Naive thymus-derived CD4-positive, alpha-beta T cell (primary cell): ENCODE measurements at places on chromosomes 1 and 21. TPM values are rescaled to one million over a fixed set of nuclear protein-coding genes. Genes with fewer than 3 reads are reported as not detected.

ZNHIT6 gene
- 13.8 TPM for total RNA-seq

HRNR gene
- not detected in 2 replicates for total RNA-seq

SPRR4 gene
- total RNA-seq, result not detected

GPR52 gene
- total RNA-seq, result 3.4 TPM

CNST gene
- 30.5 and 32.0 TPM in 2 replicates for total RNA-seq

SMCP gene
- total RNA-seq, result not detected

B4GALT2 gene
- total RNA-seq, result 0.49 TPM

DNA sequence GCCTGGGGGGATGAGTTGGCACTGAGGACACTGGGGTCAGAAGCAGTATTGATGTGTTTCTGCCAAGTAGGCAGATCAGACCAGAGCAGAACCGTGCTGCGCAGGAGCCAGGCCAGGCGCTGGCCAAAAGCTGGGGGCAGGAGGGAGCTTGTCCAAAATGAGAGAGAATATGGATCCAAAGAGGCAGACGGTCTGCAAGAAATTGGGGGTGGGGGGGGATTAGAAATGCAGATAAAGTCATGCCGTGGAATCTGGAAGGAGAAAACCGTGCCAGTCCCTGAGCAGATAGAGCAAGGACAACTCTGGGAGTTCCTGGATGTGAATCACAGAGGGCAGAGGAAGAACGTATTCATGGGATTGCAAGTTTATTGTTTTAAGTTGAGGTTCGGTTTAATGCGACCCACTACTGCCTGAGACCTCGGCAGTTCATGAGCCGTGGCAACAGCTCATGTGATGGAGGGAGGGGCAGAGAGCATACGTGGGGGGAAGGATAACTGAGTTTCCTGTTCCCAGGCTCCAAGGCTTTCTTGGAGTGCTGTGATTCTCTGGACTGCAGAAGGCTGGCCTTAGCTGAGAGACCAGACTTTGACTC, 224.0 kb downstream of the FGGY start:
- no peak for DNase-seq

DNA sequence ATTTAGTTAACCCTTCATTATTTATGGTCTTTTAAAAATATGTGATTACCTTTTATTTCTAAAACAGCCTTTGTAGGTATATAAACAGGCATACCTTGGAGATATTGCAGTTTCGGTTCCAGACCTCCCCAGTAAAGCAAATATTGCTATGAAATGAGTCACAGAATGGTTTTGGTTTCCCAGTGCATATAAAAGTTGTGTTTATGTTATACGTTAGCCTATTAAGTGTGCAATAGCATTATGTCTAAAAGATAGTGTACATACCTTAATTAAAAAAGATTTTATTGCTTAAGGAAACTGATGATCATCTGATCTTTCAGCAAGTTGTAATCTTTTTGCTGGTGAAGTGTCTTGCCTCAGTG, 44.1 kb downstream of the XCL2 start:
- no peak for DNase-seq

DNA sequence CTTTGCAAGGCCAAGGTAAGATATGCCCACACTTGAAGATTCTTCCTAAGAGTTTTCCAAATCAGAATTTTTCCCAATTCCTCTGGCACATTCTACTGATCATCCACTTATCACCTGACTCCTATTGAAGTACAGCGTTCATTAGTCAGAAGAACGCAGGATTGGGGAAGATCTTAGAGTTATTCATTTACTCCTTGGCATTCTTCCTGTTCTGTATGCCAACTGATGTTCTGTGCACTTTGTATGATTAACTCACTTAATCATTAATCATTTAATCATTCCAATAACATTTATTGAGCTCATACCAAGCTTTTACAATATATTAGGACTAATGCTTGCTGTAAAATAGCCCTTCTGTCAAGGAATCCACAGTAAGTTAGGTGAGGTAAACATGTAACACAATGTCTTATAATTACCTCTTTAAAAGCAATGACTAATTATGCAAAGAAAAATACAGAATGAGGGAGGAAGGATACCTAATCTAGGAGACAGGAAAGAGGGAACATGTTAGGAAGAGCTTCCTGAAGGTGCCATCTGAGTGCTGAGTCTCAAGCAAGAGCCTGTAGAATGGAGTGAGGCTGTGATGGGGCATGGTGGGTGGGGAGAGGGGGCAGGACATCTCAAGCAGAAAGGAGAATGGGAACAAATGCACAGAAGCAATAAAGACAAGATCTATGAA, 71.1 kb upstream of the DPT start:
- DNase-seq, result no peak

DNA sequence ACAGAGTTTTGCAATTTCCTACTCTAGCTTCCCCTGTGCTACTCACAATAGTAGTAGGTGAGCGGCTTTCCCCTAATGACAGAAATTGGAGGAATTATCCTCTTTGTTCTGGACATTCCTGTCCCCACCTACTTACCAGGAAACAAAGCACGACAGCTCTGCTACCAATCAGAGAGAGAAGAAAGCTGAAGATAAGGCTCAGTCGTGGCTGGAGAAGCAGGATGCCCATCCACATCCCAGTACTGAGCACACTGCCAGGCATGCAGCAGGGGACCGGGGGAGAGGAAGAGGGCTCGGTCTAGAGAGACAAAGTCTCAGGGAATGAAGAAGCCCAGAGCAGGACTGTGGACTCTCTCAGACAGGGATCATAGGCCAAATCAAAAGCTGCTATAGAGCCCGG, 134.1 kb upstream of the KRTAP19-8 start:
- no peak for DNase-seq

DNA sequence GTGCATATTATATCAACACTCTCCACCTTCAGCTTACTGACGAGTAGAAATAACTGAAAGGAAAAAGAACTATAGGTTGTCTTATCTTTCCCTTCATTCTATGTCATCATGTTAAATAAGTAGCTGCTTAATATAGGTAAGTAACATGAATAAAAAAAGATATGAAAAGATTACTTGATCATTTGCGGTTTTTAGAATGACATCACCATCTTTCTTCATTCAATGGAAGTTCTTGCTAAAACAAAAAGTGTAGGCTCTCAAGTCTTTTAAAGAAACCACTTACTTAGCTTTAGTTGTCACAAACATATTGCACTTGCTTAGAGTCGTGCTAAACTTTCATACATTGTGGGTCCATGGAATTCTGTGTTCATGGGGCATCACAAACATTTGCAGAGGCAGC, 331.1 kb upstream of the DEPDC1 start:
- DNase-seq, result no peak

DNA sequence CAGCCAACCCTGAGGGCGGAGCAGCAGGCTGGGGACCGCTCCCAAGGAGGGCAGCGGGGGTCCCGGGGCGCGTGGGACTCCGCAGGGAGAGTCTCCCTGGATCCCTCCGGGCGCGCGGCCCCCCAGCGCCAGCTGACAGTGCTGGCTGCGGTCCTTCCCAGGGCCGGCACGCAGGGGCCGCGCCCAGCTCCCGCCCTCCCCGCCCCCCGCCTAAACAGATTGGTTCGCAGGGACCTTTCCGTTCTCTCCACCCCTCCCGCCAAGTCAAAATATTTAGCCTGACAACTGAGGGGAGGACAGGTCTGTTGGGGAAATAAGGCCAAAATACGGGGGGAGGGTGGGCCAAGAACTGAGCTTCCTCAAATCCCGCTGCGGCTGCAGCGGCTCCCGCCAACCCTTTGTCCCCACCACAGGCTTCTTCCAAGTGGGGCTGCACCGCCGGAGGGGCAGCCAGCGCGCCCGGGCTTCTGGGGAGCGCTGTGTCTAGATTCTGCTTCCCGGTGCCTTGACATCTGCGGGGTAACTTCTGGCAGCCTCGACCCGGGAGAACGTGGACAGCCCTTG, at the start of gene INSRR:
INSRR (minus strand) TSS at position 159 of the 564 bp plus-strand sequence. CDS start 496 bp downstream, outside the sequence.
- no peak for DNase-seq

DNA sequence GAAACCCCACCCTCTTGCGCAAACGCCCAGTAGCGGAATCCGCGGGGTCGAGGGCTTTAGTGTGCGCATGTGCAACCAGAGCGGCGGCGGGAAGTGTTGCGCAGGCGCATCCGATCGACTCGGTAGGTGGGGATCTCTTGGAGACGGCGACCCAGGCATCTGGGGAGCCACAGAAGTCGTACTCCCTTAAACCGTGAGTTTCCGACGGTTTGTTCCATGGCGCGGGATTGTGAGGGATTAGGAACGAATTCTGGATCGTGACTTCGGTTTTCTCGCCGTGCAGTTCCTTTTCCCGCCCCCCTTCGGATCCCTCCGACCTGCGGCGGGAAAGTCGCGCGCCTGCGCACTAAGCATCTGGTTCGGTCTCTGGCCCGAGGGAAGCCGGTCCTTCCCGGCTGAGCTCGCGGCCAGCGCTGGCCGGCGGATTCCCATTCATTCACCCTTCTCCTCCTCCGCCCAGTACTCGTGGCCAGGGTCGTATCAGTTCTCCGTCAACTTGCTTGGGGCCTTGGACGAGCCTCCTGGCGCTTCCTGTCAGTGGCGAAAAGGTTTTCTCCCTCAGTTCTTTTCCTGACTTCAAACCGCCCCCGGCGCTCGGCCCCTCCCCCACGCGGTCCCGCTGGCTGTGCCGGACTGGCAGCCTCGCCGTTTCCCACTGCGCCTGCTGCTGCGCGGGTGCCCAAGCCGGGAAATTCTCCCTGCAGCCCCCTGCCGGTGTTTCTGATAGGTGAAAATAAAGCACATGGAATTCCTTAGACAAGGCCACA, at the start of gene CDC7:
CDC7 (plus strand) TSS at position 96 of the 767 bp plus-strand sequence. CDS start 866 bp downstream, outside the sequence.
- DNase-seq, result peak; percentile 80

DNA sequence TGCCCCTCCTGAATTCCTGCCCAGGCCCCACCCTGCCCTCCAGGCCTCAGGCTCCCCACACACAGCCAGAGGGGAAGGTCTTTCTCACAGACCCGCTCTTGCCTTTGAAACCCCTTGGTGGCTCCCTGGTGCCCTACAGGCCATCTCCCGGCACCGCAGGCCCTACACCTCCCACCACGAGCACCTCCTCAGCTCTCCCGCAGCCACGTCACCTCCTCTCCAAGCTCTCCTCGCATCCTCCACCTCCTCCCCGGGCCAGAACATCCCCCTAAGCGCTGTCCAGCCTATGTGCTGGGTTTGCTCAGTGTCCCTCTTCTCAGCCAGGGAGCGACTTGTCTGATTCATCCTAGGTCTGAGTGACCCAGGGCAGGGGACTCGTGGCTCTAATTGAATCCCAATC, 66.4 kb downstream of the DMRTB1 start:
- DNase-seq, result no peak

DNA sequence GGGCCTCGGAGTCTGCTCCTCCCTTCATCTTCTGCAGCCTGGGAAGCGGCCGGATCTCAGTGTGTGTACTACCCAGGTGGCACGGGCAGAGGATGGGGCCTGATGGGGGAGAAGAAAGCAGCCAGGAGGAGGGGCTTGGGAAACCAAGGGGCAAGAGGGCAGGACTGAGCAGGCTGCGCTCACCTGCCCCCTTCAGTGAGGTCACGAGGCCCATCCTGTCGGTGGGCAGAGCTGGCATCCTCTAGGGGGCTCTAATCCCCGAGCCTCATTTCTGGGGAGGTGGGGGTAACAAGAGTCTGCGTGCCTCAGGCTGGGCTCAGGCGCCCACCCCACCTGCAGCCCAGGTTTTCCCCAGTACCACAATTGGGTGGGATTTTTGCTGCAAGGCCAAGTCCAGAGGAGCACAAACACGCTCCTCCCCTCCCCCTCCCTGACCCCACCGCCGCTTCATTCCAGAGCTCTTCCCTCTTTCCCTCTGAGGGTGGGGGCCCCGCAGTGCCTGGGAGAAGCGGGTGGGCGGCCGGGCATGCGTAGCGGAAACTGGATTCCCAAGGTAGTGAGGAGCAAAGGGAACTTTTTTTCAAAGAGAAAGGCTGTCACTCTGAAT, 1.8 kb upstream of the WNT3A start:
- DNase-seq, result no peak

GRCh38 chr1:85629532-85629920, 49.0 kb downstream of the CCN1 start:
- no peak for DNase-seq

- no peak for DNase-seq
Measured at GRCh38 chr1:23208527-23208926, 8.8 kb downstream of the HTR1D start.

GRCh38 chr1:48233666-48234485, 11.4 kb downstream of the SLC5A9 start:
- DNase-seq, result no peak

GRCh38 chr1:86416343-86416742, 7.6 kb upstream of the CLCA2 start:
- DNase-seq, result no peak

DNA sequence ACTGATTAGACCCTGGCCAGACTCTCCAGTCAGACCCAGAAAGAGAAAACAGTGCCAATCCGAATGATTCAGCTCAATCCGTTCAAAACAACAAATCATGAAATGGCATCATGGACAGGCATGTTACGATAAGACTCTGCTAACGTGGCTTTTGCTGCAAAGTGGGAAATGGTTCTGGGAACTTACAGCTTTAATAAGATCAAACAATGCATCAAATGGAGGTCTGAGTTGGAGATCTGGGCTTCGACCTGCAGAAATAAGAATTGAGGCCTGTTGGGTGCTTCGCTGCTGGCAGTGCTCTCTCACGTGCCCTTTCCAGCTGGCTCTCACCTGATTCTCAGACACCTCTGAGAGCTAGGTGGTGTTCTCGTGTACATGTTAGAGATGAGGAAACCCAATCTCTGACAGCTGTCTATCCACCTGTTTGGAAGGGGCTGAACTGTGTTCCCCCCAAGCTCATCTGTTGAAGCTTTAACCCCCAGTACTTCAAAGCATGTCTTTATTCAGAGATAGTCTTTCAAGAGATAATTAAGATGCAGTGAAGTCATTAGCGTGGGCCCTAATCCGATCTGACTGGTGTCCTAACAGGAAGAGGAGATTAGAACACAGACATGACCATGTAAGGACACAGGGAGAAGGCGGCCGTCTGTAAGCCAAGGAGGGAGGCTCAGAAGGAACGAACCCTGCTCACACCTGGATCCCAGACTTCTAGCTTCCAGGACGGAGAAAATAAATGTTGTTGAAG, 45.5 kb upstream of the ETS2 start:
- DNase-seq, result no peak

GRCh38 chr1:167491586-167492461, 26.5 kb downstream of the CD247 start:
- no peak for DNase-seq

DNA sequence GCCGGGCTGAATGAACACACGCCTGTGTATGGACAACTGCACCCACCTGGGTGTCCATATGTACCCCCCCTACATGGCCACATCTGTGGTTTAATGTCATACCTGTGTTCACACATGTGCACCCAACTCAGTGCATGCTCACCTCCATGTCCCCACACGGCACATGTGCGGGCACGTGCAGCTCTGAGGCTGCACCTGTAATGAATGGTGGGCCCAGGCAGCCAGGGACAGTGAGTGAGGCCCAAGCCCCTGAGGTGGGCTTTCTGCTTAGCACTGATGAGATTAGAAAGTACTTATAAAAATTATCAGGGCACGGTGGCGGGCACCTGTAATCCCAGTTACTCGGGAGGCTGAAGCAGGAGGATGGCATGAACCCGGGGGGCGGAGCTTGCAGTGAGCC, 42.5 kb upstream of the CSF3R start:
- no peak for DNase-seq

- DNase-seq, result peak; percentile 20
Measured at GRCh38 chr1:78045926-78046778, at the start of gene GIPC2. GIPC2 (plus strand) TSS chr1:78045966; CDS start chr1:78046095, 129 bp downstream.

GRCh38 chr1:12811409-12811784, 19.8 kb downstream of the PRAMEF11 start:
- DNase-seq, result no peak

GRCh38 chr1:116880917-116881316, 28.8 kb upstream of the PTGFRN start:
- no peak for DNase-seq

GRCh38 chr1:94275083-94275482, 37.7 kb upstream of the ARHGAP29 start:
- no peak for DNase-seq
